ENCODE measurements at places on chromosomes 4 and X. TPM values are rescaled to one million over a fixed set of nuclear protein-coding genes. Genes with fewer than 3 reads are reported as not detected.

- peaks cover 3% of the 10 kb centered on the region for H3K4me1 ChIP-seq
- no peak for DNase-seq
- no peaks in the 10 kb centered on the region for H3K36me3 ChIP-seq
- no peak overlapping the region for H3K27ac ChIP-seq
- H3K27me3 ChIP-seq, result no peaks in the 10 kb centered on the region
- no peak overlapping the region for H3K4me3 ChIP-seq
Measured at GRCh38 chr4:109432203-109432602, 1.4 kb upstream of the SEC24B start.

- no peak overlapping the region for H3K27ac ChIP-seq
- no peak overlapping the region for H3K4me3 ChIP-seq
- no peak for DNase-seq
- no peaks in the 10 kb centered on the region for H3K36me3 ChIP-seq
- H3K4me1 ChIP-seq, result no peaks in the 10 kb centered on the region
Measured at GRCh38 chr4:142983065-142983464, 137.0 kb upstream of the INPP4B start.

GRCh38 chr4:3009422-3009821 is 46.1 kb downstream of the GRK4 start:
- H3K27ac ChIP-seq, result no peak overlapping the region
- no peak for DNase-seq
- no peaks in the 10 kb centered on the region for H3K36me3 ChIP-seq
- peaks cover 4% of the 10 kb centered on the region for H3K4me1 ChIP-seq

DNA sequence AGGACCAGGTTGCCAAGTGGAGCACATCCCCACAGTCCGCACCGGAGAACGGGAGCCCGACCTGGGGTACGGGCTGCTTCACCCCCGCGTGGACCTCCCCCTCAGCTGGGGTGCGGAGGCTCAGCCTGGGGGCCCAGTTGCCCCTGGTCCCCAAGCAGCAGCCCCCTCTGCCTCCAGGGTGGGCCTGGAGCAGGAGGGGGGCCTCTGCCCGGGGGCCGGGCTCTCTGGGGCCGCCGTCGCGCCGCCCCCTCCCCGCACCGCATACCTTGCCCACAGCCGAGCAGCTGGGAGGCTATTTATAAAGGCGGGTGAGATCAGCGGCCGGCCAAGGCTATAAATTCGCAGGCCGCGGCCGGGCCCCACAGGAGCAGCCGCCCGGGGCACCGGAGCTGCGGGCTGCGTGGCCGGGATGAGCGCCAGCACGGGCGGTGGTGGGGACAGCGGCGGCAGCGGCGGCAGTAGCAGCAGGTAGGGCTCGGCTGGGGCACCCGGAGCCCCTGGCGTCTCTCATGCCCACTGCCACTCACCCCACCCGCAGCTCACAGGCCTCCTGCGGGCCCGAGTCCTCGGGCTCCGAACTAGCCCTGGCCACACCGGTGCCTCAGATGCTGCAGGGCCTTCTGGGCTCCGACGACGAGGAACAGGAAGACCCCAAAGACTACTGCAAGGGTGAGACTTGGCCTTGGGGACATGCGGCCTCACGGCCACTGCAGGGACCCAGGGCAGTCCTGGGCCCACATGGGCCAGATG is at the start of gene SRPK3:
TSS of gene SRPK3 (plus strand) at position 364 of the 750 bp plus-strand sequence. CDS start at position 410, 46 bp downstream.
- no peaks in the 10 kb centered on the region for H3K27me3 ChIP-seq
- H3K36me3 ChIP-seq, result peaks cover 2% of the 10 kb centered on the region
- no peak within 1 kb of the TSS for H3K27ac ChIP-seq
- no peak within 1 kb of the TSS for H3K4me3 ChIP-seq
- DNase-seq, result no peak

The NOCT gene
- 30.8 TPM for total RNA-seq

The GIMD1 gene
- total RNA-seq, result not detected

The MEPE gene
- total RNA-seq, result not detected

The BMP3 gene
- under 0.01 TPM for total RNA-seq

The MTNR1A gene
- not detected for total RNA-seq

The TKTL2 gene
- not detected for total RNA-seq

The ZDHHC15 gene
- not detected for total RNA-seq

The PF4V1 gene
- not detected for total RNA-seq

All from IMR-90 (cell line).